ENCODE measurements at places on chromosomes 4 and X.

DNA sequence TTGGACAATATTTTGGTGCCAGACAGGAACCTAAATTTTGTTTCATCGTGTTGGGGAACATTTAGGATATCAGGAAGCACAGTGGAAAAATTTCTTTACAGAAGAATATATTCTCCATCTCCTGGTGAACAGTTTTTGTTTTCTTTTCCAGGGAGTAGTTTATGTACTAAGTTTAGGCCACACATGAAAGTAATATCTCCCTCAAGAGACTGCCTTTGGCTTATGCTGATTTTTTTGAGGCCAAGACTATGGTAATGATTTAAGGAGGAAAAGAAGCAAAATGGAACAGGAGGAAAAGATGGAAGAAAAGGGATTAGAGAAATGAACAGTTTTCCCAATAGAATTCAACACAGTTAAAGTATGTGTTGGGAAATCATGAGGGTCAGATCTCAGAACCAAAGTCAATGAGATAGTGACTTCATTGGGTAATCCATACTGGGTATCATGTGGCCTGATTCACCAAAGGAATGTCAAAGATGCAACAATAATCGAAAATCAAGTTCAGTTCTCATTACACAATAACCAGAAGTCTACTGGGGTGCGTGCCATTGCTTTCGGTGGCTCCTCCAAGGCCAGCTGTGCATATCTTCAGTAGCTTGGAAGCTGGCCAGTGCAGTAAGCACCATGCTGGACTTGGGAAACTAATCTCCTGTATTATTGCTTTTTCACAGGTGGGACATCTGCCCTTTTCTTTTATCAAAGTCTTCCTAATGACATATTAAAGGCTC is 234.8 kb downstream of the COL25A1 start:
- DNase-seq, result no peak

- DNase-seq, result no peak
Measured at GRCh38 chr4:158129694-158130093, 43.1 kb downstream of the GASK1B start.

GRCh38 chr4:86054286-86055032 is 305.4 kb downstream of the MAPK10 start:
- DNase-seq, result no peak

DNA sequence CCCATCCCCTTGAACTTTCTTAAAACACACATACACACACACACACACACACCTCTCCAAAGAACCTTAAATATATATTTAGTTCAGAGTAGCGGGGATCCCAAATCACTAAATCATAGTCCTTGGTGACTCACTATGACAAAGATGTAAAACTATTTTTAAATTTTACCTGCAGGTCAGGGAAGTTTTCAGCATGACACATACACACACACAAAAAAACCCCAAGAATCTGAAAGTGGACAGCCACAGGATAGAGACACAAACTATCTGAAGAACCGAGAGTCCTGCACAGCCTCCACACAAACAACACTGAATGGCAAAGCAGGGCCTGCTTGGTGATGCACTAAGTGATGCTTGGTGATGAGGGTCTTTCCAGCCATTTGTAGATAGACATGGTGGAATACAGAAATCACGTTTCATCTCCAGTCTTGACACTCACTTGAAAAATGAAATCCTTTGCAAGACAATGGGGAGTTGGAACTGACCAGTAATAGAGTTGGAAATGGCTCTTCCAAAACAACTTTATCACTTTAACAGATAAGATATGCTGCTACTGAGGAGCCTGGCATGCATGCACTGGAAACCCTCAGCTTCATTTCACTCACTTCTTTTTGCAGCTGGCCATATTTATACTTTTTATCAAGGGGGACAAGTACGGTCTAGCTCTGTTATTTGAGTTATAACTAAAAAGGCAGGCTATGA is 307.3 kb downstream of the RAPGEF2 start:
- no peak for DNase-seq

GRCh38 chr4:54731552-54731951 is 73.8 kb downstream of the KIT start:
- DNase-seq, result no peak

- no peak for DNase-seq
Measured at GRCh38 chr4:98613453-98614075, 44.8 kb downstream of the TSPAN5 start.

DNA sequence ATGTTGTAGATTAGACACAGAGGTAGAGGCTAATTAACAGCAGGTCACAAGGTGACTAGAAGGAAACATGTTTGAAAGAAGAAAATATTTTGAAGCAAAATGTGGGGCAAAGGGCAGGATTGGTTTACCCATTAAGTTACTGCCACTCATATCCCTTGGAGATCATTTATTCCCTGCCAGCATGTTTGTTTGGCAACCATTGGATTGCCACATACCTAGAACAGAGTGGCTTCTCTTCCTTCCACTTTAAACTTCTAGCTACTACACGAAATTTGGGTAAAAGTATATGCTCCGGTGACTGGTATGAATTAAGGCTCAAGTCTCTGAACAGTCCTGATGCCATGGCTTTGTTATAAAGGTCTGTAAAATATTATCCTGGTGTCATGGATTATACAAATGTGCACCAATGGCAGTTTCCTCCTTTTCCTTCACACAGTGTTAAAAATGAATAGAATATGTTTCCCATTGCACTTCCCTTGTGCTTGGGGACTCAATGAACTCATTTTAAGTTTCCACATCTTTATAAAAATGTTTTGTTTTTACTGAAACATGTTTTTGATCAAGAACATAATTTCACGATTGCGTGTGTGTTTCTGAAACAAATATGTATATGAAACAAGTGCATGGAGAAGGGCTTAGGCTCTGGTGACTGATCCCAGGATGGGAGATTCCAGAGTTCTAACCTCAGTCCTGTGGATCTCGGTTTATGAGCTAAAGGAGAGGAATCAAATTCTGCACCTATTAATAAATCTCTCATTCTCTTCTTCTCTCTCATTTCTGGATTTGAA is 12.3 kb downstream of the BMP3 start:
- no peak for DNase-seq

GRCh38 chrX:49167740-49168108 is 4.0 kb upstream of the PLP2 start:
- no peak for DNase-seq

DNA sequence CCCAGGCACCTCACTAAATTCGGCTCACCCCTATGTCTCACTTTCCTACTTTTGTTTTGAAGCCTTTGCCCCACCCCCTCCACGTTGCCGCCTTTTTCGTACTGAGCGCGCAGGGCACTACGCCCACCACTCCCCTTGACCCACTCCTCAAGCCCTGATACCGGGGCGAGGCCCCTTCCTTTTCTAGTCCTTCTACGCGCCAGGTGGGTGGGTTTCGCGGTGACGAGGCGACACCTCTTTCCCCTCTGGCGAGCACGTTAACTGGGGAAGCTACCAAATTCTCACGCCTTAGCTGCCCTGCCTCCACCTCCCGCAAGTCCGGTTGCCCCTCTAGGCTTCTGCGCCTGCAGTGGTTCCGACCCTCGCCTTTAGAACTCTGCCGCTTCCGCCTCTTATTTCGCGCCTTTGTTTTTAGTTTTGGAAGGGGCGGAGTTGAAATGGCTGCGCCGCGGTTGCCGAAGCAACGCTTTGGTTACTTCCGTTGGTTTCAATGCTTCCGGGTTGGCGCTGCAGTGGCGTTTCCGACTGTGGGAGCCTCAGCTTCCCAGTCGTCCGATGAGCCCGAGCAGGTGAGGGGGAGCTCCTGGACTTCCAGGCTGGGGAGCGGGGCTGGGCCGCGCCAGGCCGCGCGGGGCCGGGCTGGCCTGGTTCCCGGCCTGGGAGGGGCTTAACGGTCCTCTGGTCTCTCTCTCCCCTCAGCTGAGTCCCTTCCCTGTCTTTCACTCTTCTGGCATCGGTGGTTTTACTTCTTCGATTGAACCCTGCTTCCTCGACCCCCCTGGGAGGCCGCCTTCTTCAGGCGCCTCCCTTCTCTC is at the start of gene SLC25A14:
Gene SLC25A14 (plus strand): TSS at position 512 of the 815 bp plus-strand sequence. CDS start 360 bp downstream, outside the sequence.
- DNase-seq, result peak; percentile 76

DNA sequence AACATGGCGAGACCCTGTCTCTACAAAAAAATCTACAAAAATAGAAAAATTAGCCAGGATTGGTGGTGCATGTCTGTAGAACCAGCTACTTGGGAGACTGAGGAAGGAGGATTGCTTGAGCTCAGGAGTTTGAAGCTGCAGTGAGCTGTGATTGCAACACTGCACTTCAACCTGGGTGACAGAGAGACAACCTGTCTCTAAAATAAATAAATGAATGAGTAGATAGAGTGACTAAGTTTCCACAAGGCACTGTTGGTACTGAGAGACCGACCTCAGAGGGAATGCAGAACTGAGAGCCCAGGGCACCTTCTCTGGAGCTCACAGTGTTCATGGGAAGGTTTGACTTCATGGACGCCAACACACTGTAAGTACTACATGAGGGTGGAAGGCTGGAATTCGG is 26.7 kb upstream of the ARSD start:
- DNase-seq, result no peak

GRCh38 chr4:76238236-76238635 is 13.3 kb upstream of the FAM47E start:
- DNase-seq, result no peak

- DNase-seq, result no peak
Measured at GRCh38 chr4:82900066-82900410, 497 bp upstream of the THAP9 start.

GRCh38 chr4:8148159-8148558 is 10.5 kb downstream of the ABLIM2 start:
- no peak for DNase-seq

Data from activated CD4-positive, alpha-beta T cell treated with anti-CD3 and anti-CD28 coated beads, Interleukin-2, Interleukin-6, amounts not matched to agents 100 ng/mL and 50 ng/mL, durations not matched to agents 16 hours and 8 hours (primary cell).